ENCODE measurements at places on chromosomes 12 and 14. TPM values are rescaled to one million over a fixed set of nuclear protein-coding genes. Genes with fewer than 3 reads are reported as not detected.
A peak's percentile ranks its signal among the peaks of the same experiment; 100 is the strongest.

- no peak for DNase-seq
Observed at GRCh38 chr14:77612011-77612620, 4.3 kb downstream of the SPTLC2 start.

GRCh38 chr12:88108021-88108420 lies 33.9 kb downstream of the CEP290 start:
- DNase-seq, result no peak

GRCh38 chr12:113955109-113955970 lies 10.8 kb downstream of the RBM19 start:
- DNase-seq, result peak; percentile 49

- DNase-seq, result no peak
Observed at GRCh38 chr12:47822401-47822800, 2.7 kb upstream of the HDAC7 start.

DNA sequence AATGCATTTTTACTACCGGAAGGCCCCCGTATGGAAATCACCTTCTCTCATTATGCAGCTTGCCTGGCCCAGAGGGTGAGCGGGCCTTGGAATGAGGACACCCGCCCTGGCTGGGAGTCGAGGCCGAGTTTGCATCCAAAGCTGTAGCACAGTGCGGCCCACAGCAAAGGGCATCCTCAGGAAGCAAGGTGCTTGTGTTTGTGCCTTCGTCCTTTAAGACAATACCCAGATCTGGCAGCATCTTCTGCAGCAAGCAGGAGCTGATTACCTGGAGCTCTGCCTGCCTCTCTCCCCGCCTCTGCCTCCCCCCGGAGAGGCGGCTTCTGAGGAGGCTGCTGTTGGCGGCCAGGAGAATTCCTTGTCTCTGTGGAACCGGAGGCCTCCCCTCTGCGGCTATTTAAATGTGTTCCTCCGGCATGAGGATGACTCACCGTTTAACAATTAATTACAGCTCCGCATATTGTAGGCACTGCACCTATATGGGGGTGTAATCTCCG lies 145.3 kb downstream of the CACNA1C start:
- no peak for DNase-seq

GRCh38 chr12:65275627-65276026 lies 2.9 kb upstream of the MSRB3 start:
- no peak for DNase-seq

- no peak for DNase-seq
Observed at GRCh38 chr12:69608114-69608513, 2.6 kb downstream of the LRRC10 start.

DNA sequence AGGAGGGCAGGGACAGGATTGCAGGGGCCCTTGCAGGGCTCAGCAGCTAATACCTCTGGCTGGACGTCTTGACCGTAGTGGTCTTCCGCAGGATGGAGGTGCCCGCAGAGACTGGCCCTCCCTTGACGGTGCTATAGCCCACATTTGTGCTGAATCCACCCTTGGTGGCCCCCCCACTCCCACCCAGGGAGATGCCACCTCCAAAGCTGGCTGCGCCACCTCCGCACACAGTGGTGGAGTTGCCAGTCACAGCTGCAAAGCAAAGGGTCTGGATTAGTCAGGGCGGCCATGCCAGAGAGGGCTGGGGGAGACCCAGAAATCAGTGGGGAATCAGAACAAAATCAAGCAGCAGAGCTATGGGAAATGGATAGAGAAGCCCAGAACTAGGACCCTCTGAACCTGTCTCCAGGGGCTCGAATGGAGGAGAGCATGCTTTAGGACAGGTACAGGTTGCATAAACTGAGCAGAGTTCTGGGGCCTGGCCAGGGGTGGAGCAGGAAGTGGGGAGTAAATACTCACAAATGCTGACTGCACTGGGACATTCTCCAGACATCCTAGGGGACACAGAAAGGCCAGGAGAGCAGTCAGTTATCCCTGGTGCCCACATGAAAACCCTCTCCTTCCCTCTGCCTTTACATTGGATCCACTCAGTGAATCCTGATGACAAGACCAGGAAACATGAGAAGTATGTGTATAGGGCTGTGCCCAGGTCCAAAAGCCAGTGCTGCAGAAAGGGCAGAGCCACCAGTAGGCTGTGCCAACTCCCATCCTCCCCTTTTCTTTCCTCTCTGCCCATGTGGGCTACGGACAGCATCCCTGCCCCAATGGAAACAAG lies 8.1 kb upstream of the KRT4 start:
- DNase-seq, result no peak

DNA sequence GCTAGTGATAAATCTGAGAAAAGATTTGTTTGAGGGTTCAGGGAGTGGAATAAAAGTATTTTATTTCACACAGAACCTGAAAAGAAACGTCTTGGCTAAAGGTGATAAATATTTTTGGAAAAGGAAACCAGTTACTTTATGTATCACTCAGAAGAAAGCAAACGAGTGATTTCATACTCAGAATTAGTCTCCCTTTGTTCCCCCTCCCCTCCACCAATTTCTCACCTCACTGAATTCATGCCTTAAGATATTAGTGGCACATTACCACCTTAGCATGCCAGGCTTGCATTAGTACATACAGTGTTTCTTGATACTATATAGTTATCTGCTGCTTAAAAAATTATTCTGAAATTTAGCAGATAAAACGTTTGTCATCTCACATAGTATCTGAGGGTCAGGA lies 28.2 kb downstream of the G2E3 start:
- DNase-seq, result no peak

DNA sequence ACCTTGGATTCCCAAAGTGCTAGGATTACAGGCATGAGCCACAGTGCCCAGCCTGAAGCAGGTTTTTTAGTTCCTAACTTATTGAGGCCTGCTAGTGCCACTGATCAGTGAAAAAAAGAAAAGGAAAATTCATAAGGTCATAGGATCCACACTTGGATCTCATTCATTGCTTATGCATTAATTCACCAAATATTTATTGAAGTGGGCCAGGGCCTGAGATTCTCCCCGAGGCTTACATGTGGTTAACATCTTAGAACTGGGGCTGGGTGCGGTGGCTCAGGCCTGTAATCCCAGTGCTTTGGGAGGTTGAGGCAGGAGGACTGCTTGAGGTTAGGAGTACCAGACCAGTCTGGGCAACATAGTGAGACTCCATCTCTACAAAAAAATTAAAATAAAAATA lies 29.5 kb upstream of the MAP1LC3B2 start:
- no peak for DNase-seq

DNA sequence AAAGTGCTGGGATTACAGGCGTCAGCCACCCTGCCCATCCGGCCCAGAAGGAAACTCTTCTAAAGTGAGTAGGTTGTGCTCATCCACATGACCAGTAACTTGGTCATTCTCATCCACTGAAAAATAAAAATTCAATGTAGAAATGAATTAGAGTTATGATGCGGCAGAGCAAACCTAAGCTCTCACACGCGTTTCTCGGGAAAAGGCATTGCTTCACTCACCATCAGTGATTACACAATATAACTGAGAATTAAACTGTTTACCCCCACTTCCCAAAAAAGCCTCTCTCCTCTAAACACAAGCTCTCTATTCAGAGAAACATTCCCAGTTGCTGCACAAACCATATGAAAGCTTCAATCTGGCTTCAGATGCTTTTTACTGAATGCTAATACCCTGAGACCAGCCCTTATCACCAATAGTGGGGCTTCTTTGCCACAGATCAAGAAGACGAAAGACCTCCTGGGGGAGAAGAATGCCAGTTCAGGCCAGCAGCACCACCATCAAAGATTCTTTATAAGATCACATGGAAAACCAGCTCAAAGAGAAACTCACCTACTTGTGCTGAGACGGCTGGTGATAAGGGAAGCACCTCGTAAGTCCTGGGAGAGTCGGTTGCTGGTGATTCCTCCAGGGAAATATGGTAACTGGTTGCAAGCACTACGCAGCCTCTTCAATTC lies 121.5 kb upstream of the SFSWAP start:
- DNase-seq, result no peak

GRCh38 chr14:103398427-103399195 lies 13.4 kb downstream of the MARK3 start:
- no peak for DNase-seq

GRCh38 chr14:79337761-79338160 lies 873.5 kb downstream of the DIO2 start:
- no peak for DNase-seq

GRCh38 chr12:91717804-91718203 lies 427.8 kb downstream of the BTG1 start:
- no peak for DNase-seq

DNA sequence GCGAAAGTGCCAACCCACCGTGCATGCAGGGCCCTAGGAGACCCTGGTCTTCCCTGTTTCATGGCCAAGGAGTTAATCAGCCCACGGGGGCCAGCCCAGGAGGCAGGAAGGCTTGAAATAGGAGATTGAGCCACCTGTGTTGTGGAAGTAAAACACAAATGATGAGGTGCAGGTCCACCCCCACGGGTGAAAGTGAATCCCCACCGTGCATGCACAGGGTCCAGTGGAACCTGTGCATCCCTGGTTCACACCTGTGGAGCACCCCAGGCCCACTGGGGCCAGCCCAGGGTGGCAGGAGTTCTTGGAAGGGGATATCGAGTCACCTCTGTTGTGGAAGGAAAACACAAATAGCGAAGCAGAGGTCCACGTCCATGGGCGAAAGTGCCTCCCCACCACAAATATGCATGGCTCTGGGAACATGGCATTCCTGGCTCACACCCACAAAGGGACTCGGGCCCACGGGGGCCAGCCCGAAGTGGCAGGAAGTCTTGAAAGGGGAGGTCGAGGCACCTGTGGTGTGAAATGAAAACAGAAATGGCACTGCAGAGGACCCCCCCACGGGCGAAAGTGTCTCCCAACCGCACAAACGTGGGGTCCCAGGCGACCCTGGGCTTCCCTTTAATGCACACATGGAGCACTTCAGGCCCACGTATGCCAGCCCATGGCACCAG lies 381.5 kb downstream of the ALG10 start:
- peak; percentile 0 for DNase-seq

DNA sequence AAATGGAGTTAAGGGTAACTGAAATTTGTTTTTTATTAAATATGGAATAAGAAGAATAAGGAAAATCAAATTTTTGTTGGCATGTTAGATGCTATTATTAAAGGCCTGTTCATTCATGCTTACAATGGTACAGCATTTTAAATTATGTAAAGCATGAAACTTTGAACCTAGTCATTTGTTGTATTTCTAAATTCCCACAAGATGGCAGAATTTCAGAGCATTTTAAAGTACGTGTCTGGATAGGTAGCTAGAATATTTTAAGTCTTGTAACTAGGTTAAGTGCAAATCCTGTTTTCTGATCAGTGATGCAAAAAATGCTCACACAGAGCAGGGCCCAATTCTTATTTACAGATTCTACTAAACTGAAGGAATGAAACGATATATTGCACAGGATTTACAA lies 585.6 kb upstream of the MIS18BP1 start:
- no peak for DNase-seq

- no peak for DNase-seq
Observed at GRCh38 chr12:55771736-55772135, 28.8 kb downstream of the GDF11 start.

DNA sequence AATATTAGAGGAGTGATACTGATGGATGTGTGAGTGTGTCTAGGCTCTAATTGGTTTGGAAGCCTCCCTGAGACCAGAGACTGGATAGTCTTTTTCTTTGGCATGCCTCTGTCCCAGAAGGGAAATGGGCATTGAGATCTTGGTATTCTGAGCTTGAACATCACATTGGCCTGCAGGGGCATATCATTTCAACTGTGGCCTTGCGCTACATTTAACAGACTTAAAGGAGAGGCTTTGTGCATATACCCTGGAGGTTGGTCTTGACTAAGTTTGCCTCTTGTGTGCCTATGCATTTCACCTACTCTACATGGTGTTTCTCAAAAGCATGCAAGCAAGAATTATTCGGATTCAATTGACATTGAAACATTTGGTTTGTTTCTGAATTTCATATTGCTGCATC lies 185.4 kb downstream of the TMTC2 start:
- DNase-seq, result no peak

GRCh38 chr12:52557476-52557875 lies 4.5 kb upstream of the KRT71 start:
- DNase-seq, result no peak

GRCh38 chr14:64580467-64580866 lies 30.7 kb downstream of the PPP1R36 start:
- no peak for DNase-seq

The FZD10 gene
- polyA plus RNA-seq, result not detected

The CD69 gene
- polyA plus RNA-seq, result not detected

The TMTC2 gene
- polyA plus RNA-seq, result 6.0 TPM

The PDE3A gene
- polyA plus RNA-seq, result 0.67 TPM

The NFATC4 gene
- 24.9 TPM for polyA plus RNA-seq

The POU6F1 gene
- 1.9 TPM for polyA plus RNA-seq

The PRKD1 gene
- polyA plus RNA-seq, result 0.07 TPM

The CIROP gene
- polyA plus RNA-seq, result not detected

The MMAB gene
- polyA plus RNA-seq, result 15.9 TPM

The TMEM132D gene
- polyA plus RNA-seq, result not detected

The KIF26A gene
- 1.4 TPM for polyA plus RNA-seq

The DLK1 gene
- polyA plus RNA-seq, result 1.2 TPM

The LRIG3 gene
- 0.03 TPM for polyA plus RNA-seq

The CLEC14A gene
- polyA plus RNA-seq, result not detected

The RXYLT1 gene
- polyA plus RNA-seq, result 10.7 TPM

The GALNT16 gene
- 12.7 TPM for polyA plus RNA-seq

All from SK-N-SH (cell line).